IMR-90 (cell line): ENCODE measurements at places on chromosomes 3 and 15. TPM values are rescaled to one million over a fixed set of nuclear protein-coding genes. Genes with fewer than 3 reads are reported as not detected.

GRCh38 chr3:5787861-5788488 is 600.5 kb downstream of the EDEM1 start:
- DNase-seq, result no peak

GRCh38 chr15:28178727-28179126 is 79.6 kb upstream of the OCA2 start:
- no peak for DNase-seq

DNA sequence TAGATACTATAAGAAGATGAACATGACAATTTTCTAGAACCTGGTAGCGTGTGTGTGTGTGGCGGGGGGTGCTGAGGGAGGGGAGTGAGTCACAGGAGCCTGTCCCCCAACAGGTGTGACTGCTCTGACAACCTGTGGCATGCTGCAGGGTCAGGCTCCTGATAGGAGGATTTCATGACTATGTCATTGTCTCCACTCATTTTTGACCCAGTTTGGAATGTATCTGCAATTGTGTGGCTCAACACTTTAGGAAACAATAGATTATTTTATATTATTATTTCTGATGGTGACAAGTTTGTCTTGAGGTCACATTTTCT is 9.3 kb upstream of the VILL start:
- DNase-seq, result no peak

GRCh38 chr3:110491413-110491812 is 580.2 kb upstream of the NECTIN3 start:
- no peak for DNase-seq

- no peak for DNase-seq
Measured at GRCh38 chr15:61381501-61381900, 152.4 kb upstream of the RORA start.

GRCh38 chr3:139629033-139629432 is 48.7 kb downstream of the NMNAT3 start:
- peak; percentile 2 for DNase-seq

GRCh38 chr3:56835650-56836227 is 34.0 kb upstream of the ARHGEF3 start:
- peak; percentile 37 for DNase-seq

DNA sequence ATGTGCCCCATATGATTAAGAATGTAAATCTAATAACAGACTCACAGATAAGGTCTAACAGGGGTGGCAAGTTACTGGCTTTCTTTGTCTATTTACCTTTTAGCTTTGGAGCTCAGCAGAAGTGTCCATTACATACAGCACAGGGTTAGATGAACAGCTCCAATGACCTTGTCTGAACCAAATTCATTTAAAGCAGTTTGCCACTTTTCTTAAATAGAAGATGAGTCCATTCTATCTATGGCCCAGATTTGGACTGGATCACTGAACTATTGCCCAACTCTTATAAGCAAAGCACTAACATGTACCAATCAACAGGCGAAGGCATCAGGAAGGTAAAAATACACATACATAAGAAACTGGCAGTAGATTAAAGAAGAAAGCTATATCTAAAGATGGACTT is 214.4 kb downstream of the TIGIT start:
- DNase-seq, result no peak

DNA sequence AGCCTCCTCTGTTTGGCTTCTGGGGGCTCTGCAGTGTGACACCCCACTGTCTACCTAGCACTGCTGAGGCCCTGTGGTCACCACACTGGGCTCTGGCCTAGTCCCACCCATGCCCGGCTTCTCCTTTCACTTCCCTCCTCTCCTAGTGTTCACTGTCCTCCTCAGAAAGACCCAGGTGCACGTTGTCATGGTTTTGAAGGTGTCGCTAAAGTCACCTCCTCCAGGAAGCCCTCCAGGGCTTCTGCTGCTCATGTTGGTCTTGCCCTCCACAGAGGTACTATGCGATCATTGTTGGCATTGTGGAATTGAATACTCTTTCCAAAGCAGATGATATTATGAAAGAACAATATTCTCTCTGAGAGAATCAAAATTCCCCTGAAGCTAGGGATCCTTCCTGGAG is 163.5 kb downstream of the GABRG3 start:
- no peak for DNase-seq

Gene GPR62
- total RNA-seq, result under 0.01 TPM in 1 of 2 replicates, not detected in the other

Gene FBXL2
- 15.6 and 21.0 TPM in 2 replicates for total RNA-seq

Gene NMNAT3
- under 0.01 and 0.36 TPM in 2 replicates for total RNA-seq
